ENCODE measurements at places on chromosomes 2 and 18. TPM values are rescaled to one million over a fixed set of nuclear protein-coding genes. Genes with fewer than 3 reads are reported as not detected.

Gene RFTN2
- 0.40 TPM for total RNA-seq

Gene ANKRD62
- total RNA-seq: not detected

Gene CIDEA
- total RNA-seq: not detected

Gene SH2D6
- 5.9 TPM for total RNA-seq

DNA sequence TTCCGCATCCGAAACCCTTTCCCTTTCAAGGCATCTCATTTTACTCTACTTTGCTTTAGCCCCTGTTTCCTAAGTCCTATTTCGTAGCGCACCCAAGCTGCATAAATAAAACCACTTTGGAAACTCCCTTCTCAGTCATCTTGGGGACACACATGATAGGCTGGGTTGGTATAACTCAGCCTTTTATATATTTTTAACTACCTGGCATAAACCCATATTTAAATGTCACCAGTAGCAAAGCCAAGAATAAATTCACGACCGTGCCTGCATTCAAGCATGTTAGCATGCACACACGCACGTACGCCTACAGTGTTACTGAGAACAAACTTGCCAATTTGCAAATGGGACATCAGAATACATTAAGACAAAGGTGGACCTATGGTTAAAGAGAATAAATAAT lies 564.7 kb upstream of the PIK3C3 start:
- DNase-seq: no peak

- DNase-seq: no peak
Observed at GRCh38 chr2:241350878-241351639, 5.0 kb upstream of the FARP2 start.

DNA sequence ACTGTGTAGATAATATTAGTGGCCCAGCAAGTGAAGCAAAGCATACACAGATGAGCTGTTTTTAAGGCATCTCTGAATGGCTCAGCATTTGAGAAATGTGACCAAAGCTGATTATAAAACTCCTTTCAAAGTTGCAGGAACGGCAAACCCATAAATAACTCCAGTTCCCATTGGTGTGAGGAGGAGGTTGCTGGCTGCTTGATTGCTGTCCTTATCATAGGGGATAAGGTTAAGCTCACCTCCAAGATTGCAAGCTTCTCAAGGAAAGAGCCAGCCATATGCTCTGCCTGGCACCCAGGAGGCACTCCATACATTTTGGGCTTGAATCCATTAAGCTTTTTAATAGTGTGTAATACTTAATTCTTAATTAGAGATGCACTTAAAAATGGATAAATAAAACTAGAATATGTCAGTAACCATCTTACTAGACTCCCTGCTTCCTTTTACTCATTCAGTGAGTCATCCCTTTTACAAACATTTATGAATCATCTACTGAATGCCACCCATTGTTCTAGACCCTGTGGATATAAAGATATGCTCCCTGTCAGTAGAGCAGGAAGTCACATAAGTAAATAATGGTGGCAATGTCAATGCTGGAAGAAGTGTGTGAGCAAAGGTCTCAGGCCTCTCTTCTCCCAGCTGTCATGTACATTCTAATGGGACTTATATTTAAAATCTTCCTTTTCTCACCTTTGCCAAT lies 99.3 kb downstream of the SPATS2L start:
- peak; percentile 93 for DNase-seq

DNA sequence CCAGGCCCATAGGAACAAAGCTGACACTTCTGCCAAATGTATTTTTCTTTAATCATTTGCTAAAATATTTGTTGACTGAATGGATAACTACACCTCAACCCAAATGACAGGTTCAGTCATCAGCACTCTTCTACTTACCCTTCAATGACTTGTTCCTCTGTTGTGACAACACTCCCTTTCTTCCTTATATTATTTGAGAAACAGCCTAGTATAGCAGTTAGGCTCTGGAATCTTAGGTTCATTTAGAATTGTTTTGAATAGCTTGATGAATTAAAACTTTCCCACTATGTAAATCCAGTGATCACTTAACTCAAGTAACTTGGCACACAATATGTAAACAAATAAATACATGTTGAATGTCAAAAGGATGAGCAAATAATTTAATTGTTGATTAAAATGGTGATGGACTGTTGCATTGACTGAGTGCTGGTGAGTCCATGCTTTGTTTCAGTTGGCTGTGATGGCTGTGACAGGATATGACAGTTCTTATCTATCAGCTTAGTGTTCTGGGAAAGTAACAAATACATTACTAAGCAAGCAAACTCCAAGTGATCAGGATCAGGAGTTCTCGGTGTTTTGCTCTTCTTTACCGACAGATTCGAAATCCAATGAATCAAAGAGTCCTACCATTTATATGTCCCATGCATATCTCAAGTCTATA lies 2.8 kb upstream of the MOGAT1 start:
- DNase-seq: no peak

DNA sequence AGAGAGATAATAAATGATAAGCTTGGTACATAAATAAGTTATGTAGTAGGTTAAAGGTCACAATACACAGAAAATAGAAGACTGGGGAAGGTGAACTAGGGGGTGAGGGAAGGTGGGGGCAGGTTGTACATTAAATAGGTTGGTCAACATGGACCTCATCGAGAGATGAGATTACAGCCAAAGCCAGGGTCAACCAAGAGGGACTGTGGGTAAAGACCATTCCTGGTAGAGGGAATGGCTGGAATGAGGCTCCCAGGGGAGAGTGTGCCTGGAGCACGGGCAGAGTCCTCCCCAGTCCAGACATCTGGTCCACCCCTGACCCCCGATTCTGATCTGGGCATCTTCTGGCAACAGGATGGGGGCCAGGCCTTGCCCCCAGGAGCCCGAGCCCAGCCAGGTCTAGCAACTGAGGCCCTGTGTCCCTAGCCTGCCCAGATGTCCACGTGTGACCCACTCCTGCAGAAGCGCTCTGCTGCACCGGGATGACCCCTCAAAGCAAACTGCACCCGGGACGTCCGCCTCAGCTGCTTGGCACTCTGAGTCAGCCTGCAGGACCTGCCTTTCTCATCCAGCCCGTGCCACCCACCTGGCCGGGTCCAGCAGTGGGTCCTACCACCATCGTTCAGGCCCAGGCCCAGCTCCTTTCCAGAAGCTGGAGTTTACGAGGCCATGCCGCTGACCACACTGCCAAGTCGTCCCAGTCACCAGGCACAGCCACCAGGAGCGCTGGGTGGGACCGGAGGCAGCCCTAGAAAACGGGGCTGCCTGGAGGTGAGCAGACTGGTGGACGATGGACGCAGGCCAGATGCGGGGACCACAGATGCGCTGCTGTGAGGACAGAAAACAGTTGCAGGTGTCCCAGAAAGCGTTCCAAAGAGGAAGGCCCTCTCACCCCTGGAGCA lies 56.2 kb upstream of the ID2 start:
- DNase-seq: no peak

DNA sequence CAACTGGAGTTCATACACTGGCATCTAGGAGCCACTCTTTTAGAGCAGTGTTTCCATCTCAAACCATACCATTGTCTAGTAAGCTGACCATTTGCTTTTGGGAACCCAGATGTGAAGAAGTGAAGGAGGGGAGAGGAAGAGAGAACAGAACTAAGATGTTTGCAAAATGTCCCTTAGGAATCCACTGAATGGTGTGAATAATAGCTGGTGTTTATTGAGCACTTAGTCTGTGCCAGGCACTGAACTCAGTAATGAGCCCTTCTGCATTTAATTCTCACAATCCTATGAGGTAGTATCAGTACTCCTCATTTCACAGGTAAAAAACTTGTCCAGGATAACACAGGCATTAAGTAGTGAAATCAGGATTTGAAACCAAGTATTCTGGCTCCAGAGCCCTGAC lies 23.5 kb downstream of the LMAN2L start:
- DNase-seq: no peak

Data from LHCN-M2 (cell line).